ENCODE measurements at places on chromosomes 7 and 10. TPM values are rescaled to one million over a fixed set of nuclear protein-coding genes. Genes with fewer than 3 reads are reported as not detected.
A peak's percentile ranks its signal among the peaks of the same experiment; 100 is the strongest.

The PROSER2 gene
- total RNA-seq = 1.7 TPM

GRCh38 chr10:75431180-75432111 lies at the start of gene LRMDA:
LRMDA (plus strand) TSS chr10:75431624.
- peaks cover 13% of the 10 kb centered on the region for H3K27me3 ChIP-seq
- H3K27ac ChIP-seq = peak within 1 kb of the TSS; percentile 51
- H3K4me3 ChIP-seq = peak within 1 kb of the TSS; percentile 59
- H3K4me1 ChIP-seq = peaks cover 3% of the 10 kb centered on the region
- H3K36me3 ChIP-seq = no peaks in the 10 kb centered on the region

- no peak for DNase-seq
- H3K4me1 ChIP-seq = no peaks in the 10 kb centered on the region
- no peaks in the 10 kb centered on the region for H3K36me3 ChIP-seq
- H3K27ac ChIP-seq = no peak overlapping the region
Measured at GRCh38 chr10:118590334-118590733, 5.1 kb downstream of the PRLHR start.

DNA sequence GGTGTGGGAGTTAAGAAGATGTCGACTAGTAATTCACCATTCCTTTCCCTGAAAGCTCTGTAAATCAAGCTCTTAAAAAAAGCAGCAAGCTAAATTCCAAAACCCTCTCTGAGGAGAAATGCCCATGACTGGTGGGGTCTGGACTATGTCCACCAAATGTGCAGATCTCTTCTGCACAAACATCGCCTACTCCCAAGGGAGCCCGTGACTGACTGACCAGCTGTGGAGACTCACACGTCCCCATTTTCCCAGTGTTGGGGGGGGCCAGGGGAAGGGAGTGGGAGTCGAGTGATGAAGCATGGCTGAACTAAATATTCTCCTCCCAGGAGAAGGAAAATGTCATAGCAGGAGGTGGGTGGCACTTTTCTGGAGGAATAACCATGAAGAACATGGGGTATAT lies 164.1 kb upstream of the HPS1 start:
- H3K27me3 ChIP-seq = no peaks in the 10 kb centered on the region
- no peak overlapping the region for H3K4me3 ChIP-seq
- peaks cover 31% of the 10 kb centered on the region for H3K4me1 ChIP-seq
- H3K27ac ChIP-seq = no peak overlapping the region
- H3K36me3 ChIP-seq = no peaks in the 10 kb centered on the region
- DNase-seq = peak; percentile 24

DNA sequence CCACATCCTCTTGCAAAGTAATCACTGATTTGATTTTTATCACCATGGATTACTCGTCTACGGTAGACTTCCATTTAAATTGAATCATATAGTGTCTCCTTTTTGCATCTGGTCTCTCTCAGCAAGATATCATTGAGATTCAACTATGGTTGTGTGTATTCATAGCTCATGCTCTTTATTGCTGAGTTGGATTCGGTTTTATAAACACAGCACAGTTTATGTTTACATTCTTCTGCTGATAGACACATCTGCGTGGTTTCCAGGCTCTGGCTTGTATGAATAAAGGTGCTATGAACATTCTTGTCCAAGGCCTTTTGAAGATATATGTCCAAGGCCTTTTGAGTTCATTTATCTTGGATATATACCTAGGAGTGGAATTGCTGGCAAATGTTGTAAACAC lies 356.5 kb upstream of the CELF2 start:
- no peaks in the 10 kb centered on the region for H3K36me3 ChIP-seq
- H3K4me3 ChIP-seq = no peak overlapping the region
- H3K27ac ChIP-seq = no peak overlapping the region

DNA sequence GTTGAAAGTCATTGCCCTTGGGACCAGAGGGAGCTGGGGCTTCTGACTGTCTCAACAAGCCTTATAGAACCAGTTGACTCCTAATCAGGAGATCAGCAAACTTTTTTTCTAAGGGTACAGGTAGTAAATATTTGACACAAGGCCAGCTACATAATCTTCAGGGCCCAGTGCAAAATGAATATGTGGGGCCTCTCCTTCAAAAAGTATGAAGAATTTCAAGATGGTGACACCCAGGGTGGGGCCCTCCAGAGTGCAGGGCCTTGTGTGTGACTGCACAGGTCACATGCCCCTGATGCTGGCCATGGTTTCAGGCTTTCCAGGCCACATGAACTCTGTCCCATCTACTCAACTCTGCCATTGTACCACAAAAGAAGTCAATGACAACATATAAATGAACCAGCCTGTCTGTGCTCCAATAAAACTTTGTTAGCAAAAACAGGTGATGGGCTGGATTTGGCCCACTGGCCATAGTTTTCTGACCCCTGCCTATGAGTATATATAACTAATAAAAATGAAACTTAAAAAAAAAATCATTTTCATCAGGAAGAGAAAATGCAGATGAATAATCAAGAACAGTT lies 6.1 kb downstream of the MMRN2 start:
- DNase-seq = no peak
- H3K36me3 ChIP-seq = no peaks in the 10 kb centered on the region
- peaks cover 19% of the 10 kb centered on the region for H3K4me1 ChIP-seq

GRCh38 chr7:138962561-138963270 lies 18.5 kb downstream of the KIAA1549 start:
- no peak overlapping the region for H3K4me3 ChIP-seq
- no peaks in the 10 kb centered on the region for H3K4me1 ChIP-seq
- H3K27ac ChIP-seq = no peak overlapping the region

DNA sequence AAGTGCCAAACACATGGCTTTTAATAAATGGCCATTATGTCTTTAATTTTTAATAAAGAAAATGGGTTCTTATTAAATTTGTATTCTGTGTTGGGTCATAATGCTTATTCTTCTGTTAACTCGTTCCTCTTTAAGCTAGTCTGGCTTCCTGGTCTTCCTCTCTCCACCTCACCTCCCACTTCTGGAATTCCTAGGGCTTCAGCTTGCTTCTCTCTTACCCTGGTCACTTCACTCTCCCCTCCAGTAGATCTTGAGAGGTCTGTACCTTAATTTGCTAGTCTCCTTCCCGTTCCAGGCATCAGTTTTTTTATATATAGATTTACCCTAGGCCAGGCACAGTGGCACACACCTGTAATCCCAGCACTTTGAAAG lies 111.2 kb downstream of the RALA start:
- H3K36me3 ChIP-seq = no peaks in the 10 kb centered on the region
- H3K4me1 ChIP-seq = peaks cover 13% of the 10 kb centered on the region
- H3K27me3 ChIP-seq = no peaks in the 10 kb centered on the region
- no peak overlapping the region for H3K27ac ChIP-seq
- H3K4me3 ChIP-seq = no peak overlapping the region

DNA sequence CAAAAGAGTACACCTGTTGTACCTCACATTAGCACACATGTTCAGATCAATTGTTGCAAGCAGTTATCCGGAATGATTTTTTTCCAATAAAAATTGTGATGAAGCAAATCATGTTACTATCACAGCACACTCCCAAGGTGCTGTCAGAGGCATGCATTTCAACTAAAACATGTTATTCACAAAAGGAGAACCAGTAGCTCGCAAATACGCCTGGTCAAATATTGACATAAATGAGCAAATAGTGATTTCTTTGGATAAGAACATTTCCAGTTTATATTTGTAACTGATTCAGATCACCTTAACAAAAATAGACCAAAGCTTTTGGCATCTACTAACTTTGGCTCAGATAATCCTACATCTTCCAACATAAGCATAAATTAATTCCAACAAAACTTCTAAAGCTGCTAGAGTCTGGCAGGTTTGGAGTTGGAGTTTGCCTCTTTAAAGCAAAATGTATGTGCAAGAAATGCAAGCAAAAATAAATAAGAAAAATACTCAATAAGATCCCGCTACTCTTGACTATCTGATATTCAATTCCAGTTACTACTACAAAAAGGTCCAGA lies 208.0 kb downstream of the SFMBT2 start:
- H3K36me3 ChIP-seq = no peaks in the 10 kb centered on the region
- H3K27ac ChIP-seq = no peak overlapping the region
- H3K4me3 ChIP-seq = no peak overlapping the region
- H3K27me3 ChIP-seq = no peaks in the 10 kb centered on the region
- H3K4me1 ChIP-seq = no peaks in the 10 kb centered on the region

The NPTX2 gene
- 18.1 TPM for total RNA-seq

- no peak overlapping the region for H3K4me3 ChIP-seq
- no peak for DNase-seq
- H3K27me3 ChIP-seq = no peaks in the 10 kb centered on the region
- no peaks in the 10 kb centered on the region for H3K36me3 ChIP-seq
- H3K4me1 ChIP-seq = no peaks in the 10 kb centered on the region
Measured at GRCh38 chr7:152574892-152575548, 100.9 kb downstream of the XRCC2 start.

The SLC26A4 gene
- 0.20 TPM for total RNA-seq

DNA sequence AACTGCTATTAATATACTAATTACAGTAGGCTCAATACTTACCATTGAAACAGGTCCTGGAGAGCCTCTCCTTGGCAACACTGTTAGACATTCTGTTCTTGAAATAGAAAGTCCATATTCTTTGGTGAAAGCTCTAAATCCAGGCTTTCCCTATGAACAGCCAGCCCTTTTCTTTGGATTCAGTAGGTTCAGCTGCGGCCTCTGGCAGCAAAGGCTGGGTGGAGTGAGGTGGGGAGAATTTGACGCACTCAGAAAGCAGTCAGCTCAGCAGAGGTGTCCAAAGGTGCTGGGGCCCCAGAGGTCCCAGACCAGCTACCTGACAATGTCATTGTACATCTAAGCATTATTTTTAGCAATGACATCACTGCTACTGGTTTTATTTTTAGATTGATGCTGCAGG lies 146.1 kb downstream of the GRK5 start:
- H3K36me3 ChIP-seq = no peaks in the 10 kb centered on the region
- peaks cover 2% of the 10 kb centered on the region for H3K4me1 ChIP-seq
- no peaks in the 10 kb centered on the region for H3K27me3 ChIP-seq

- no peaks in the 10 kb centered on the region for H3K27me3 ChIP-seq
- peaks cover 2% of the 10 kb centered on the region for H3K4me1 ChIP-seq
- no peak for DNase-seq
Measured at GRCh38 chr10:75390178-75390577, 11.4 kb downstream of the ZNF503 start.

The CRTAC1 gene
- 0.56 TPM for total RNA-seq

The TWIST1 gene
- not detected for total RNA-seq

DNA sequence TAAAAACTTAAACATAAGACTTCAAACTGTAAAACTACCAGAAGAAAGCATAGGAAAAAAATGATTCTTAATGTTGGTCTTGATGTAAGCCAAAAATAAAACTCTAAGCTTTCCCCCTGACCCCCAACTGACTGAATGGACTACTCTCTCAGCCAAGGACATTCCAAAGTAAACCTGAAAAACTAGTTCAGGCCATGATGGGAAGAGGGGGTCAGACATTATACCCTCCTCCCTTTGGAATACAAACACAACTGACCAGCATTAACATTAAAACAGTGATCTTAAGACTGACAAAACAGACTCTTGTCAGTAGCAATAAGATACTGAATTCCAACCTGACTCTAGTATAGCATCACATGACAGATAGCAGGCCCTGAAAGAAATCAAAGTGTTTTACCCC lies 13.5 kb upstream of the LRGUK start:
- no peak overlapping the region for H3K4me3 ChIP-seq
- no peak overlapping the region for H3K27ac ChIP-seq
- DNase-seq = no peak

DNA sequence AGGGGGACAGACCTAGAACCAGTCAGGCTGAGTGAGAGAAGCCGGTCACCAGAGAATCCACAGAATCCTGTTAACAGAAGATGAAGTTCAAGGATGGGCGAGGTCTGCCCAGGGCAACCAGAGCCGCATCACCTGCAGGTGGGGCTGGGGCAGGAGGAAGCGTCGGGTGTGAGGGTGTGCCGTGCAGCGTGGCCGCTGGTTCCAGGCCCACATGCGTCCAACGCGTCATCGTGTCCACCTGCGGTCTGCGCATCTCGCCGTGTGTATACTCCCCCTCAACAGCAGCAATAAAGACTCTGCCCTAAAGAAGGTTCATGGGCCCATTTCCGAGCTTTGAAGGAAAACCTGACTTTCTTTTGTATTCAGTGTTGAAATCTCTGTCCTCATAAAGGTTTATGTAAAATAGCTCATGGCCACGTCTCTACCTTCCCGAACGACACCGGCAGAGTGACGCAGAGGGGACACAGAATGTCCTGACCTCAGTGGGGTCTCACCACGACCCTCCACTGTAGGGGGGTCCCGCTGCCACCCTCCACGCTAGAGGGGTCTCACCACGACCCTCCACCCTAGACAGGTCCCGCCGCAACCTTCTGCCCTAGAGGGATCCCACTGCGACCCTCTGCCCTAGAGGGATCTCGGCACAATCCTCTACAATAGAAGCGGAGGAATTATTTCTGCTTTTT lies 446.9 kb downstream of the PTPRN2 start:
- H3K36me3 ChIP-seq = no peaks in the 10 kb centered on the region
- no peak overlapping the region for H3K27ac ChIP-seq
- no peaks in the 10 kb centered on the region for H3K27me3 ChIP-seq
- no peak for DNase-seq
- H3K4me3 ChIP-seq = no peak overlapping the region

The ALDH18A1 gene
- 6.7 TPM for total RNA-seq

- H3K27me3 ChIP-seq = no peaks in the 10 kb centered on the region
- no peaks in the 10 kb centered on the region for H3K36me3 ChIP-seq
- no peak overlapping the region for H3K4me3 ChIP-seq
Measured at GRCh38 chr7:24885716-24886115, 94.3 kb downstream of the OSBPL3 start.
